ENCODE measurements at places on chromosomes 2 and 18.

DNA sequence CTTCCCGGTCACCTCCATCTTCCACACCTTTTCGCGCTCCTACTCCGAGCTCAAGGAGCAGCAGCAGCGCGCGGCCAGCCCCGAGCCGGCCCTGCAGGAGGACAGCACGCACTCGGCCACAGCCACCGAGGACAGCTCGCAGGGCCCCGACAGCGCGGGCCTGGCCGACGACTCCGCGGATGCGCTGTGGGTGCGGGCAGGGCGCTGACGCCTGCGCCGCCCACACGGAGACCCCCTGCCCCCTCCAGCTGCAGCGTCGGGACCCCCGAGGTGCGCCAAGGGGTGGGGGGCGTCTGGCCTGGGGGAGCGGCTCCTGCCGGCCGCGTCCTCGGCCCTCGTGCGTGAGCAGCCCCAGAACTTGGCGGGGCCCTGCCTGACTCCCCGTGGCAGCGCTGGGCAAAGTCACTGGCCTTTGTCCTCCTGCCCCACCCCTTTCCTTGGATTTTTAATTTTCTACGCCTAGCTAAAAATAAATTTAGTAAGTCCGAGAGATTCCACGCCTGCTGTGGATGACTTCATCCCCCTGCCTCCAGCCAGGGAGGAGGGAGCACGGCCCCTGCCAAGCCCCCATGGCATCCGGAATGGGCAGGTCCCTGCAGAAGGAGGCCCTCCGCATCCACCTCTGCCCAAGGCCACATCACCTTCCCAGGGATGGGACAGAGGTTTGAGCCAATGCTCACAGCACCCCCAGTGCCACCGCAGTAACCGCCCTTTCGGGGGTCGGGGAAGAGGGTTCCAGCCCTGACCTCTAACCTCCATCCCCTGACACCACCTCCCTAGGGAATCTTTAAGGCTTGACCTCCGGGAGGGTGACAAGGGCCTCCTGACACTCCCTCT, 51.6 kb downstream of the SLC66A2 start:
- DNase-seq = peak; percentile 9

GRCh38 chr18:55477499-55477859, 110.5 kb downstream of the TCF4 start:
- no peak for DNase-seq

DNA sequence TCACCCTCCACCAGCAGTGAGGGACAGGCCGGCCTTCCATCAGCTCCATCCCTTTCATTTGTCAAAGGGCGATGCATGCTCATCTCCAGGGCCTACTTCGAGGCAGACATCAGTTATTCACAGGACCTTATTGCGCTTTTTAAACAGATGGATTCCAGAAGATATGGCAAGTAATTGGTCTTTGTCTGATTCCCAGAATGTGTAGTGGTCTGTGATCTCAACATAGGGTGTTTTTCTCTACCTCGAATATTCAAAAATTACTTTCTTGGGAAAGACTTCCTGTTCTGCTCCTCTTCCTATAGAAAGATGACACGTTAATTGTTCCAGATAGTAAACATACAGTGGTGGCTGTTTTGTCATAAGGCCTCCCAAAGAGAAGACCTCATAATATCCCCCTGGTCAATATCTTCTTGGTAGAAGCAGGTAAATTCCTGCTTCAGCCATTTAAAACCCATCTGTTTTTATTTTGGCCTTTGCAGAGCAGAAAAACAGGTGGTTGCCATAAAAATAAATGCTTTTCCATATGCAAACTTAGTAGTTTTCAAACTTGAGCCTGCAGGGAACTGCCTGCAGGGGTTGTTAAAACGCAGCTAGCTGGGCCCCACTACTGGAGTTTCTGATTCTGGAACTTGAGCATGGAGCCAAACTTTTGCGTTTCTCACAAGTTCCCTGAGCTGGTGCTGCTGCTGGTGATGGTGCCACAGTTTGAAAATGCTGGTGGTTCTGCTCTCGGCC, 8.2 kb downstream of the SMARCAL1 start:
- DNase-seq = no peak

DNA sequence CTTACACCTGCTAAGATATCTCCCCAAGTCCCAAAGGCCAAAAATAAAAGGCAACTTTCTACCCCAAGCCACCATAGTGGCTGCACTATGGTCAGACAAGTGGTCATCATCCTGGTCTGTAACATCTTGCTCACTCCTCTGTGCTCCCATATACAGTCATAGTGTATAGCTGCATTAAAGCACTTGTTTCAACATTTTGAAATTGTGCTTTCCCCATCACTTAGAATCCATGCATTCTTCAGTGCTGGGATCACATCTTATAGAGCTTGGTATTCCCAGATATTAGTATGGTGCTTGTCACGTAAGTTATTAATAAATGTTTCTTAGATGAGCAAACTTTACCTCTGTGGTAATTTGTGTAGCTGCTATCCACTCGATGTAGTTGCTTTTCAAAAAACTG, 40.4 kb upstream of the CDC42EP3 start:
- no peak for DNase-seq

GRCh38 chr18:21664069-21664468, 40.5 kb downstream of the ABHD3 start:
- DNase-seq = no peak

DNA sequence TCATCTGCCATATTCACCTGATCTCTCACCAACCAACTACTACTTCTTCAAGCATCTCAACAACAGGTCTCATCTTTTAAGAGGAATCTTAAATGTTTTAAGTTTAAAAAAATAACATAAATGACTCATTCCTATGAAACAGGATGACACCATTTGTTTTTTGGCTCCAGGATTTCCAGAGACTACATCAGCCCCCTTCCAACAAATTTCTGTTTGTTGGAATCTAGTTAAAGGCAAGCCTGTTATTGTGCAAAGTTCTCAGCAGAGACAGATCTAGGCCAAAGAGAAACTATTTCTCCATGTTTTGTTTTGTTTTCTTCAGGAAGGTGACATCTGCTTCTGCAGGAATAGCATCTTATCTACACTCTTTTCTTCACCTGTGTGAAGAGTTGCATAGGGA, 204.8 kb upstream of the SH3BP4 start:
- DNase-seq = no peak

GRCh38 chr2:231245249-231246094, 47.0 kb downstream of the ARMC9 start:
- DNase-seq = no peak

- DNase-seq = no peak
Observed at GRCh38 chr2:170201275-170201674, 23.3 kb downstream of the MYO3B start.

- no peak for DNase-seq
Observed at GRCh38 chr18:69674292-69674877, 273.3 kb downstream of the CD226 start.

DNA sequence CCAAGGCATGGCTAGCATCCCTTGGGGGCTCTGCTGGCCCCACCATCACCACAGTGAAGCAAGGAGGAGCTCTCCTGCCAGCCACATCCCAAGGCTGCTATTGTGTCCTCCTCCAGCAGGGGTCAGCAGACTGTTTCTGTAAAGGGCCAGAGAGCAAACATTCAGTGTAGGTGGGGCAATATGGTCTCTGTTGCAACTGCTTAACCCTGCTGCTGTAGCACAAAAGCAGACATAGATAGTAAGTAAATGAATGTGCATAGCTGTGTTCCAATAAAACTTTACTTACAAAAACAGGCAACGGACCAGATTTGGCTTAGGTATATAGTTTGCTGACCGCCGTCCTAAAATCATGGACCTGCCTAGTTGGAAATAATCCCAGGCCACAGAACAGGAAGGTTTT, 36.4 kb upstream of the ZBTB7C start:
- peak; percentile 74 for DNase-seq

GRCh38 chr2:127859712-127860085, 1.7 kb upstream of the POLR2D start:
- peak; percentile 88 for DNase-seq

GRCh38 chr2:235421618-235422017, 72.2 kb upstream of the AGAP1 start:
- DNase-seq = no peak

DNA sequence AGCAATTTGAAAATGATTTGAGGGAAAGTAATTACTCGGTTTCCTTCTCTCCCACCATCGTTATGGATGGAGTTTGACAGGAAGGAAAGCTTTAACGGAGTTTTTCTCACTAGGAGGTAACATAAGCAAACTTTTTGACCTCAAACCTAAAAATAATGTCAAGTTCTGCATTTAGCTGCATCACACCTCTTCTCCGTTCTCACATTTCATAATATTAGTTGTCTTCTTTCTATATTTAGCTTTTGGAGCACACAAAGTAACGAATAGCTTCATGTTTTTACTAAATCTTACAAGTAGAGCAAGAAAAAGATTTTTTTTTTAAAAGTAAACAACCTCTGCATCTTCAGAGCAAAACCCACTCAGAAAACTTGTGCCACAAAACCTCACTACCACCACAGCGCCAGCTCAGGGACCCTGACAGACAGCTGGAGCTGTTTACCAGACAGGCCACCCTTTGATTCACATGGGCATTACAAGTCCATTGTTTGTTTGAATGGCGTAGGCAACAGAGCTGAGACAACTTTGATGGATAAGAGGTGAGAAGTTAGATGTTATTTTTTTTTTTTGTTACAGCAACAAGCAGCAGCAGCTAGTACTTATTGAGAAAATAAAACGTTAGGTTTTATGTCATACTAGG, 21.9 kb upstream of the ICOS start:
- no peak for DNase-seq

- no peak for DNase-seq
Observed at GRCh38 chr18:76502551-76502950, 7.5 kb upstream of the ZNF516 start.

- no peak for DNase-seq
Observed at GRCh38 chr2:75751360-75751759, 40.6 kb upstream of the GCFC2 start.

- DNase-seq = no peak
Observed at GRCh38 chr2:233418761-233419546, 64.7 kb downstream of the DGKD start.

- DNase-seq = no peak
Observed at GRCh38 chr2:232349546-232349945, 29.0 kb upstream of the ALPP start.

GRCh38 chr2:219398721-219399363, 11.1 kb upstream of the DNPEP start:
- DNase-seq = no peak

GRCh38 chr18:35939138-35939537, 33.3 kb upstream of the RMP24 start:
- peak; percentile 64 for DNase-seq

GRCh38 chr18:75880266-75880665, 452.8 kb upstream of the SMIM21 start:
- no peak for DNase-seq

DNA sequence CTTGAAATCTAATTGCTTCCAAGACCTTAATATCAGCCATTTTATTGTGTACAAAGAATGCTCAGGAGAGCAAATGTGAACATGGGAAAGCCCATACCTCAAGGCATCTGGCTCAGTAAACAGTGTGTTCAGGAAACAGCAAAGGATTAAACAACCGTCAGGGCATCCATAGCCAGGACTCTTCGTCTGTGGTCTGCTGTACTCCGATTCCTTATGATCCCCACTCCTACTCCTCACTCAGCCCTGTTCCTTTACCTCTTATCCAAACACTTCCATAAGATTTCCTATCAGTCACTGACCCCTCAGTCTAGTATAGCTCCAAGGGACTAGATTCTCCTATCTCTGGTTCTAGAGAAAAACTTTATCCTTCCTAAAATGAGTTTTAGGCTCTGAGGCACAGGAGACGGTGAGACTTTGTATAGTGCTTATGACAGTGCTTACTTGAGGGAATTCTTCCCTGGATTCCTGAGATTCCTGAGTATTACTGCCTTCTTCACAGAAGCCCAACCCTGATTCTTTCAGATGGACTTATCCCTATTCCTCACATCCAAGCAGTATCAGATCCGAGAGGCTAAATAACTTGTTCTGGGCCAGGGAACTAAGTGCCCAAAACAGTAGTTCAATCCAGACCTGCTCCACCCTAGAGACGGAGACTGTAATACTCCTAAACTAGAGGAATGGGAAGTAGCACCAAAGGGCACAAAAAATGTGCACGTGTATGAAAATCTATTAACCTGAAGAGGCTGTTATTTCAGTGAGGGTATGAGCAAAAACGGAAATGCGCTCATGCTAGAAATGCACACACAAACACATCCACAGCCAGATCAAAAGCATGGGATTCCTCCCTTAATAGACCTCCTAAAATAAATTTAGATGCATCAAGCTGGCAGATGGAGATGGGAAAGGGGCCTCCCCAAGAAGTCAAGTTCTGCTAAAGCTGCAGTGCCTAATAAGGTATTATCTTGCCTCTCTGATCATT, 42.1 kb upstream of the SIGLEC15 start:
- DNase-seq = peak; percentile 30

DNA sequence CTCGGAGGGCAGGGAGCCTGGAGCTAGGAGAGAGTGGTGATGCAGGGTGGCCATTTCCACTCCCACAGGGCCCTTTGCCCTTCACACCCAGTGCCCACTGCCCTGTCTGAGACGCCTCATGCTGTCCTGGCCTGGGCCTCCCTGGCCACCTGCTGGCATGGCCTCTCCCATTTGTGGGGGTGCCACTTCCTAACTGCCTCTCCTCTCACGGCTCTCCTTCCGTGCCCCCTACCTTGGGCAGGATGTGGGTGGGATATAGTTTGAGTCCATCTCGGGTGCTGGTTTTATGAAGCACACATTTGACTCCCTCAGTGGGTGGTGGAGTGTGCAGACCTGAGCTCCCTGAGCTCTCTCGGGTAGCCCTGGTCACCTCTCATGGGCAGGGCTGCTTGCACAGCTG, 46.0 kb downstream of the DGKD start:
- no peak for DNase-seq

GRCh38 chr2:84969511-84970209, 1.3 kb upstream of the KCMF1 start:
- no peak for DNase-seq

GRCh38 chr2:53744395-53745065, 23.1 kb upstream of the CHAC2 start:
- DNase-seq = no peak

DNA sequence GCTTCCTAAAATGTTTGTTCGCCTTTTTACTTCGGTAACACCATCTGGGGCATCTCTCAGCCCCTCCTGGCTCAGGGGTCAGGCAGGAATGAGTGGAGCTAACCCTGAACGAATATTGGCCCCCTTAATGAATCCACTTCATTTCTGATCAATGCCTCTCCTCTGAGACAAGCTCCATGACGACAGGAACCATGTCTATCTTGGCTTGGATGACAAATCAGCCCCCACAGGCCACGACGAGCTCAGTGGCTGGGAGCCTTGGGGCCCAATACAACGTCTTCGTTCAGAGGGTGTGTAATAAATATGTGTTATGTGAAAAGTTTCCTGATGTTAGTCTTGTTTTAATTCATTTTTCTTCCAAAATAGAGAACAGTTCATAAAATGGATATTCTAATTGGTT, 133.0 kb downstream of the COL6A3 start:
- DNase-seq = no peak

GRCh38 chr2:240238786-240239185, 98.3 kb upstream of the OTOS start:
- no peak for DNase-seq

- DNase-seq = no peak
Observed at GRCh38 chr2:136070913-136071312, 47.0 kb downstream of the CXCR4 start.

- no peak for DNase-seq
Observed at GRCh38 chr2:80655265-80655664, 350.7 kb upstream of the LRRTM1 start.

Data from iPS-NIHi11 (cell line).